ENCODE measurements at places on chromosomes 1 and 21.

GRCh38 chr1:51867479-51868232 lies 10.9 kb downstream of the NRDC start:
- no peak for DNase-seq

DNA sequence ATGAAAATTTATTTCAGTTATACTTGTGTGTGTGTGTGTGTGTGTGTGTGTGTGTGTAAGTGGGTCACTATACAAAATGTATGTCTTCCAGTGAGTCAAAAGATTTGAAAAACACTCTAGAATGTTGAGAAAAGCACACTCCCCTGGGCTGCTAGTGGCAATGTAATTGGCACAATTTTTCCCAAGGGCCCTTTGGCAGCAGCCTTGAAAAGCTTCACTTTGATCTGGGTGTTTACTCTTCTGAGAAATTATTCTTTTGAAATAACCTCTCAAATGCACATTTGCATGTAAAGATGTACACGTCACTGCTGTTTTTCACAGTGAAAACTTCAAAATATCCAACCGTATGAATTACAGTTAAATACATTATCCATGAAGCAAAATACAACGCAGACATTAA lies 22.1 kb upstream of the SLC44A3 start:
- DNase-seq: no peak

GRCh38 chr1:156591181-156591431 lies 470 bp upstream of the NAXE start:
- DNase-seq: no peak

GRCh38 chr21:31184459-31184858 lies 146.2 kb upstream of the KRTAP19-8 start:
- DNase-seq: peak; percentile 68

DNA sequence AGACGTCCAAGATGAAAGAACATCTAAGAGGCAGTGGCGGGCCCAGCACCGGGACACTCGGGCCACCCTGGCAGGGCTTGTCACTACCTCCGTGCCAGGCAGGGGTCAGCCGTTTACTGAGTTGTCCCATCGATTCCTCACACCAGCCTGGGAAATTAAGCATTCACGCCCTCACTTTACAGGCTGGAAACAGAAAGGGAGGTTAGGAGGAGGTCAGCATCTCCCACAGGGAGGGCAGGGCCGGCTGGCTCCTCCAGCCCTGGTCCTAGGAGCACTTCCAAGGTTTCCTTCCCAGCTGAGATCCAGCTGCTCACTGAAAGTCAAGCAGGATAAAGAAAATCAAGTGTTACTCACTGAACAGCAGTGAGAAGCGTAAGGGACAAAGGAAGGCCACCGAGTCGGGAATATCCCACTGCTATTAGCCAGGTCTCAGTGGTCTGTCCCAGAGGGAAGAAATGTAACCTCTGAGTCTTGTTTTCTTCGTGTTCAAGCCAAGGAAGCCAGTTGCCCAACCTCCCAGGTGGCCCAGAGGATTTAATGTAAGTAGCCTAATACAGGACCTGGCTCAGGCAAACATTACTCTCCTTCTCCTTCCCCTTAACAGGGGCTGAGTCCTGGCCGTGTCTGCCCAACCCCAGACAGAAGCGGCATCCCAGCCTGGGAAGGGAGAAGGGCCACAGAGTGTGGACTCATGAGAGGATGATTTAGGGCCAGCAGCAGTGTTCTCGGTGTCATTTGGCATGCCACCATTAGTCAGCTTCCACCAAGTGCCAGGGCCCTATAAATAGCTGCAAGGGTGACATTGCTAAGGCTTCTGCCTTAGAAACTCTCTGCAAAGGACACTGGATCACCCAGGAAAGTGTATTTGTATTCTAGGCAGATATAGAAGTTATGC lies 203.1 kb upstream of the GALNT2 start:
- no peak for DNase-seq

DNA sequence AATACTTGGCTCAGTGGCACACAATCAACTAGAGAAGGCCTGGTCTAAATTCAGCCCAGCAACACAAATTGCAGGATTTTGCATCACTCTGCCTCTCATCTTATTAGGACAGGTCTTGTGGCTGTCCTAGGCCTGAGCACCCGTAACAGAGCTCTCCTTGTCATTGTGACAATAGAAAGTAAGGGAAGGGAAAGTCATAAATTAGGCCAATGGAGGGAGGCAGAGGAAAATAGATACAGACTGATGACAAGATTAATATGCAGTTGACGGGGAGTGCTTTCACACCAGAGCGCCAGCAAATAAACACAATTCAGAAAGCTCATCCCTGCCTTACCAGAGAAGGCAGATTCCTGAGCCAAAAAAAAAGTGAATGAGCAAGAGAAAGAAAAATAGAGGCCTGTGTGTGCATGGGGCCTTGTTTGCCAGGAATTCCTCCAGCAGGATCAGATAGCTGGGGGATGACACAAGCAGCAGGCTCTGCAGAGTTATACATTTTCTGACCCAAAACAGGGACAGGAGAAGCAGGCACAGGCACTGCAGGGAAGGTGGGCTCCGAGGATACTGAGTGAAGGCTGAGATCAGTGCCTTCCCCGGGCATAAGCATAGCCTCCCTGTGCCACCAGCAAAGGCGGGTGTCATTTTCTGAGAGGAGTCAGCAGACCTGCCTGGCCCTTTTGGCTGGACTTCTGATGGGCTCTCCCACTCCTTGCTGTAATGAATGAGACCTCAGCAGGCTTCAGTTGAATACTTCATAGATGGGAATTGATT lies 110.0 kb upstream of the SPAG17 start:
- DNase-seq: no peak

- peak; percentile 25 for DNase-seq
Measured at GRCh38 chr1:101567582-101568189, 330.9 kb downstream of the S1PR1 start.

DNA sequence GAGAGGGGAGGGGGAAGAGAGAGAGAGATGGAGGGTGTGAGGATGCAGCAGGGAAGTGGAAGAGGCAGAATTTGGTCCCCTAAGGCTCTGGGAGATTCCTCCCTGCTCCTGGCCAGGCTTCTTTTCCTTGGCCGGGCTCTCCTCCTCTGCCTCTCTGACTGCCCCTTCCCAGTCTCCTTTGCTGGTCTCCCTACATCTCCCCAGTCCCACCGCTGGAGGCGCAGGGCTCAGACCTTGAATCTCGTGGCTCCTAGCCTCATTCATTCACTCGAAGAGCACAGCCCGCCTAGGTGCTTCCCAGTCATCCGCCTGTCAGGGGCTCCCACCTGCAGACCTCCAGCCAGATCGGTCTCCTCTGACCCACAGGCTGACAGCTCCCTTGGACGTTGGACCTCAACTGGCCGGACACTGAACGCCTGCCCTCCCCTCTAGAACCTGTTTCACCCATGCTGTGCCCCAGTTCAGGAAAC lies 76.5 kb downstream of the VWA5B1 start:
- no peak for DNase-seq

DNA sequence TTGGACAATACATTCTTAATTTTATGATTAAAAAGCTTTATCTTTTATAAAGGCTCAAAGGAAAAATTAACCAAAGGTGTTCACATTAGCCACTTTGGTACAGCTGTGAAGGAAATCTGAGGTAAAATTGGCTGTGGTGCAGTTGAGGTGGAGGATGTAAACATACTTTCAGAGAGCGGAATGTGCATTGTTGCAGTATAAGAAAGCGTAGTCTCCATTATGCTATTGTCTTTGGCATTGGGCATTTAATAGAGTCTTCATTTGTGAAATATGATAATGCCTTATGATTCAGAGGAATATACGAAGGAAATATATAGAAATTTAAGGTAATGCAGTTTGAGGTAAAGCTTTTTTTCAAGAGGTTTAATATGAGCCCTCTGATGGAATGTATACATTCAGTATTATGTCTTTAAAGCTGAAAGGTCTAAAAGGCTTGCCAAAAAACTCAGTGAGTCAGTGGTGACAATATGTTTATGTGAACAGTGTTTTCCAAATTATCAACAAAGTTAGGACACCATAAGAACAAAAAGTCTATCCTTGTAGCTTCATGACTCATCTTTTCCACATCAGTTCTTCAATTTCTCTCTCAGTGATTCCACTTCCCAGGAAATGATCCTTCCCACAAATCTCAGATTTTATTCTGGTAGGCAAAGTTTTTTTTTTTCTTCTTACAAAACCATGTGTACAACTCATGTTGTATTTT lies 26.9 kb upstream of the DDR2 start:
- DNase-seq: no peak

- no peak for DNase-seq
Measured at GRCh38 chr1:29986986-29987385, 736.4 kb downstream of the MATN1 start.

- no peak for DNase-seq
Measured at GRCh38 chr1:30892671-30893073, 15.9 kb downstream of the SDC3 start.

DNA sequence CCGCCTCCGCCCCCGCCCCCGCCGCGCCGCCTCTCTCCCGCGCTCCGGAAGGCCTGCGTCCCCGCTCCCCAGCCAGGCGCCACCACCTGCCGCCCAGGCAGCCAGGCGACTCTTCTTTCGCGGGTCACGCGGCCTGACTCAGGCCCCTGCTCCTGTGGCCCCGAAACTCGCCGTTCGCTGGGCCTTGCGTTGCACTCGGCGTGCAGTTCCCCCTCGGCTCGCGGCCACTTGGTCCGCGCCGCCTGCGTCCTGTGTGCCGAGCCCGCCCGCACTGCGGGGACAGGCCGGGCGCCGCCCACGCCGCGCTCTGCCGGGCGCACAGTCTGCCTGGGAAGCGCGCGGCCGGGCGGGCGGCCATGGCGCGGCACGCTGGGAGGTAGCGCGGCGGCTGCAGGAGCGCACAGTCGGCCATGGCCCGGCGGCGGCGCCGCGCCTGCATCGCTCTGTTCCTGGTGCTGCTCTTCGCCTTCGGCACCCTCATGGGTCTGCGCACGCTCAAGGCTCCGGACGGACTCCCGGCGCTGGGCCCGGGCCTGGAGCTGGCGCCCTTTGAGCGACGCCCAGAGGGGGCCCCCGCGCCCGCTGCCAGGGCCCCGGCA lies at the start of gene MANEAL:
TSS of gene MANEAL (plus strand) at position 75 of the 599 bp plus-strand sequence. CDS start at position 411, 336 bp downstream.
- peak; percentile 27 for DNase-seq

GRCh38 chr21:46457801-46458314 lies 833 bp upstream of the DIP2A start:
- peak; percentile 35 for DNase-seq

GRCh38 chr21:46416551-46416950 lies 42.1 kb upstream of the DIP2A start:
- DNase-seq: no peak

GRCh38 chr1:184051138-184051484 lies 419 bp upstream of the TSEN15 start:
- no peak for DNase-seq

GRCh38 chr1:170730438-170730837 lies 66.5 kb downstream of the PRRX1 start:
- DNase-seq: no peak

- no peak for DNase-seq
Measured at GRCh38 chr1:42759114-42759513, 7.7 kb downstream of the P3H1 start.

DNA sequence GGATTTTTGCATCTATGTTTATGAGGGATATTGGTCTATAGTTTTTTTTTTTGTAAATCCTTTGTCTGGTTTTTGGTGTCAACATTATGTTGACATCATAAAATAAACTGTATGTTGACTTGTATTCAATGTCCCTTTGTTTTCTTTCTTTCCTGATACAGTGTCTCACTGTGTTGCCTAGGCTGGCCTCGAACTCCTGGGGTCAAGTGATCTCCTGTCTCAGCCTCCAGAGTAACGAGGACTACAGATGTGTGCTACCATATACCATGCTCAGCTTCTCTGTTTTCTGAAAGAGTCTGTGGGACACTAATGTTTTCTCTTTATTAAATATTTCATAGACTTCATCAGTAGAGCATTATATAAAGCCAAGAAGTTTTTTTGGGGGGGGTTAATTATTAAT lies 18.3 kb downstream of the MAN1C1 start:
- DNase-seq: no peak

GRCh38 chr1:26119892-26120608 lies 8.4 kb downstream of the PDIK1L start:
- no peak for DNase-seq

- no peak for DNase-seq
Measured at GRCh38 chr1:235632506-235633401, 16.8 kb downstream of the GNG4 start.

GRCh38 chr1:177848577-177848976 lies 121.3 kb downstream of the SEC16B start:
- DNase-seq: no peak

DNA sequence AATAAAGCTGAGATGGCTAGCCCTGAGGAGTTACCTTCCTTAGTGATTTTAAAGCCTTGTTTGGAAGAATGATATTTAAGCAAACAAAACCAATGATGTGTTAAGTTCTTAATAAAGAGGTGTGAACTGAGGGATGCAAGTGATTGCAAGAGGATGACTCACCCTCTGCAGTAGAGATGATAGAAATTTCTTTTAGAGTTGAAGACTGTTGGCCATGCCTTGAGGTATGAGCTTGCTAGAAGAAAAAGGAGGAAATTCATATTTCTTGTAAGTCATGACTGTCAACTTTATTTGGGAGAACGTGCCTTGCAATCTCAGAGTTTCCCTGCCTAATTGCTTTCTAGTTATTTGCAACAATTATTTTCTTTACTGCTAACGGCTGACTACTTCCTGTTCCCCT lies 94.7 kb downstream of the PLA2G4A start:
- DNase-seq: no peak

GRCh38 chr1:84339503-84339902 lies 38.0 kb downstream of the SAMD13 start:
- DNase-seq: no peak

DNA sequence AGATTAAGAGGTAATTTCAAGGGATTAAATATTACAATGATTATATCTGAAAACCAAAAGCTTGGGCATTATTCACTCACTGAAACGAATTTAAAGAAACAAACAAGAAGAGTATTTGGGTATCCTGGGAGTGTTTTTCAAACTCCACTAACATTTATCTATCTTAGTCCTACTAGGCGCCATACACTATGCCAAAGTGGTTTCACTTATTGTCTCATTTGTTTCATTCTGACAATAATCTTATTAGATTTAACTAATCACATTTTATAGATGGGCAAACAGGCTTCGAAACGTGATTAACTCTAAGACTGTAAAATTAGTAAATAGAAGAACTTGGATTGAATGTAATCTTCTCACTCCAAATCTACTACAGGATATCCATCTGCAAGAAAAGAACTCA lies 25.4 kb downstream of the ASH1L start:
- no peak for DNase-seq

DNA sequence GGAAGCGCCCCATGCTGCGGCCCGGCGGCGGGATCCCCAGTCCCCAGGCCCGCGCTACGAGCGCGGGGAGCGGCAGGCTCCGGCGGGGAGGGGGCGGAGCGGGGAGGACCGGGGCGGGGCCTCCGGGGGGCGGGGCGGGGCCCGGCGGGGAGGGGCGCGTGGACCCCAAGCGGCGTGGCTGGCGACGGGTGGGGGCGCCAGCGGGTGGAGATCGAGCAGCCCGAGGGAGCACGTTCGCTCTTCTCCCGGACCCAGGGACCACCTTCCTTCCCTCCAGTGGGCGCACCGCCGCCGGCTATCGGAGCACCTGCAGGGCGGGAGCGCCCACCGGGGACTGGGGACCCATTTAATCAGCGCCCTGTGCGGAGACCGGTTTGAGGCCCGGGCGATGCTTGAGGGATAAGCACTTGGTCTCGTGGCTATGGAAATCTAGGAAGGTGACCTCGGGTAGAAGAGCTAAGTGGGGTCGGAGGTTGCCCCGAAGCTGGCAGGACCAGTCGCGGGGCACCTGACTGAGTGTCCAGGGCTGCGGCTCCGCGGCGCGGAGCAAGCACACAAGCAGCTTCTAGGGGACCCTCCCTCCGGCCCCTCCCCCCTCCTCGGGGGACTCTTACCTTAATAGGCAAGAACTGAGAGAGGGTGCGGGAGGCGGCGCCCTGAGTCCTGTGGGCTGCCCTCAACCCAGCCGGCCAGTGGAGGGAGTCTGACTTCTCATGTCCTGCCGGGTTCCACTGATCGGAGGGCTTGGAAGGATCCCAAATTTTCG lies at the start of gene TSPAN2:
TSS of gene TSPAN2 (minus strand) at position 84 of the 766 bp plus-strand sequence. CDS start at position 13, 71 bp downstream.
- peak; percentile 49 for DNase-seq

GRCh38 chr21:42089093-42089631 lies 18.0 kb downstream of the UMODL1 start:
- peak; percentile 8 for DNase-seq
